CD8-positive, alpha-beta memory T cell (primary cell): ENCODE measurements at places on chromosomes 11 and 22.

- H3K27me3 ChIP-seq: no peaks in the 10 kb centered on the region
- H3K4me1 ChIP-seq: no peaks in the 10 kb centered on the region
- H3K27ac ChIP-seq: no peak overlapping the region
Measured at GRCh38 chr11:134667175-134667500, 255.1 kb upstream of the B3GAT1 start.

GRCh38 chr11:3907590-3907989, 52.1 kb downstream of the STIM1 start:
- H3K27ac ChIP-seq: no peak overlapping the region
- DNase-seq: no peak
- peaks cover 63% of the 10 kb centered on the region for H3K4me1 ChIP-seq
- no peak overlapping the region for H3K4me3 ChIP-seq
- no peaks in the 10 kb centered on the region for H3K27me3 ChIP-seq

GRCh38 chr11:48210052-48210451, 6.6 kb upstream of the OR4B1 start:
- H3K4me1 ChIP-seq: no peaks in the 10 kb centered on the region
- no peaks in the 10 kb centered on the region for H3K27me3 ChIP-seq
- no peak overlapping the region for H3K27ac ChIP-seq
- no peak for DNase-seq
- H3K36me3 ChIP-seq: no peaks in the 10 kb centered on the region
- H3K4me3 ChIP-seq: no peak overlapping the region

DNA sequence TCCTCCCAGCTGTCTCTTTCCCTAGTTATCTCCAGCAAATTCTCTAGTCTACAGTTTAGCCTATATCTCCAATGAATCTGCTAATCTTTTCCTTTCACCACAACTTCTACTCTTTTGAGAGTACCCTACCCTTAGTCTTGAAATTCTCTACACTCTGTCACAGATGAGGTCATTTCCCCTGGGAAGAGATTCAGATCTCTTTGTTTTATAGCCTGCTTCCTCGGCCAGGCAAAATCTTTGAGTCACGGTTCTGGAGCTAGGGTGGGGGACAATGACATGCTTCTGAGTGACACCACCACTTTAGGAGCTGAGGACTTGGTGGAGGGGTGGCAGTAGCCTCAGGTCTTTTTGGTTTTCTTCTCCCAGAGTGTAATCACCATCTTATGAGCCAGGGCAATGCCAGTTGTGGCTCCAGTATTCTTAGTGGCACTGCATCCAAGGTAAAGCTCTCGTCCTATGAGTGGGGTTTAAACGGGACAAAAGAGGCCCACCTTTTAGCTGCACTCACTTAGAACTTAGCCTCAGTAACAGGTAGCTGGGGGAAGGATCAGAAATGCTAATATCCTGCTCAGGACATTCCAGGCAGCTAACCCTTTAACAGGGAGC, 98.5 kb upstream of the RRM1 start:
- no peak overlapping the region for H3K4me3 ChIP-seq
- no peak overlapping the region for H3K27ac ChIP-seq
- no peaks in the 10 kb centered on the region for H3K36me3 ChIP-seq
- H3K27me3 ChIP-seq: no peaks in the 10 kb centered on the region
- peaks cover 27% of the 10 kb centered on the region for H3K4me1 ChIP-seq

- no peak overlapping the region for H3K4me3 ChIP-seq
- no peaks in the 10 kb centered on the region for H3K4me1 ChIP-seq
- peaks cover 24% of the 10 kb centered on the region for H3K27me3 ChIP-seq
- H3K36me3 ChIP-seq: no peaks in the 10 kb centered on the region
Measured at GRCh38 chr11:47591764-47592163, 2.4 kb downstream of the C1QTNF4 start.

DNA sequence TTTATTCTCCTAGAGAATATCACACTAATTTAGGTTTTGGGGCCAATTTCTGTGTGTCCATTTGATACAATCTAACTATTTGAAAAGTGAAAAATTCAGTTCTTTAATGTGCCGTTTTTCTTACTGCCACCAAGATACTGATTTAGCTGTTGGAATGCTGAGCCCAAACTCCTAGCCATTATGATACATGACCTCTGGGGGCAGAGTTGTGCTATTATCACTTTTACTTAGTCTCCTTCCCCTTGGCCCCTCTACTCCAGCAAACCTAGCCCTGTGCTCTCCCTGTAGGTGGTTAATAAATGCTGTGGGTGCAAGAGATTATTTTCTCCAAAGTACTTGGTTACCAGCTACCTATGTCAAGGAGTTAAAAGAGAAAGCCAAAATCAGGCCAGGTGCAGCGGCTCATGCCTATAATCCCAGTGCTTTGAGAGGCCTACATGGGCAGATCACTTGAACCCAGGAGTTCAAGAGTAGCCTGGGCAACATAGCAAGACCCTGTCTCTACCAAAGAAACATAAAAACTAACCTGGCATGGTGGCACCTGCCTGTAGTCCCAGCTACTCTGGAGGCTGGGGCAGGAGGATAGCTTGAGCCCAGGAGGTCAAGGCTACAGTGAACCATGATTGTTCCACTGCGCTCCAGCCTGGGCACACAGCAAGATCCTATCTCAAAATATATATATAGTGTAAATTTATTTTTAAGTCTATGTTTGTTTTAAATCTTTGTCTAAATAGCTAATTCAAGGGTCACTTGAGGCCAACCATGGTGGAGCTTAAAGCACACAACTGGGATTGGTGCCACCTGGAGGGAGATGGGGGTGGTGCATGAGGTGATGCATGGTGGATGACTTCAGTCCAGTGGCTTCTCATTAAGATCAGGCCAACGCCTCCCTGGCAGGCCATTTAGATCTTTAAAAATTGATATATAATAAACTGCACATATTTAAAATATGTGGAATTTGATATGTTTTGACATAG, 193.2 kb upstream of the PLET1 start:
- no peak overlapping the region for H3K27ac ChIP-seq
- no peaks in the 10 kb centered on the region for H3K4me1 ChIP-seq
- no peaks in the 10 kb centered on the region for H3K36me3 ChIP-seq

GRCh38 chr11:80973786-80974185, 1533.0 kb upstream of the TENM4 start:
- H3K4me1 ChIP-seq: no peaks in the 10 kb centered on the region
- no peaks in the 10 kb centered on the region for H3K27me3 ChIP-seq
- no peak for DNase-seq
- H3K36me3 ChIP-seq: no peaks in the 10 kb centered on the region
- no peak overlapping the region for H3K4me3 ChIP-seq
- H3K27ac ChIP-seq: no peak overlapping the region

- peaks cover 18% of the 10 kb centered on the region for H3K36me3 ChIP-seq
- H3K27ac ChIP-seq: no peak overlapping the region
- H3K4me3 ChIP-seq: peak overlapping the region; percentile 92
- peaks cover 70% of the 10 kb centered on the region for H3K4me1 ChIP-seq
- no peaks in the 10 kb centered on the region for H3K27me3 ChIP-seq
- no peak for DNase-seq
Measured at GRCh38 chr22:39530692-39531331, 1.7 kb downstream of the RPS19BP1 start.
